ENCODE measurements at places on chromosomes 5 and 9.

- no peak for DNase-seq
Observed at GRCh38 chr5:65938256-65938655, 11.9 kb downstream of the ERBIN start.

- no peak for DNase-seq
Observed at GRCh38 chr5:96214442-96215197, 218.4 kb downstream of the PCSK1 start.

- no peak for DNase-seq
Observed at GRCh38 chr9:134566196-134566847, 75.3 kb upstream of the COL5A1 start.

DNA sequence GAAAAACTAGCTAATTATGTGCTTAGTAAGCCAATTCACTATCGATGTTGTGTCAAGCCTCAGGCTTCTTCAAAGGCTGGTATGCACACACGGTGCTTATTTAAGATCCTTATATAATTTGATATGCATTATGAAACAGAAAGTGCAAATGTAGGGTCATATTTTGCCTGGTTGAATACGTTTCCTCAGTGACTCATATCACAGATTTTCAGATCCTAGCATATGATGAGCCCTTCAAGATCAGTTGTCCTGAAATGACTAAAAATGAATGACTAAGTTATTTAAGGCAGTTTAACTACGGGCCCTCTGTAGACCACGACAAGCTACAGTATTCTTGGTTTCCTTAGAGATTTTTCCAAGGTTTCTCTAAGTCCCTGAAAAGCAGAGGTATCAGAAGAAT is 778.3 kb downstream of the PRELID2 start:
- DNase-seq, result no peak

DNA sequence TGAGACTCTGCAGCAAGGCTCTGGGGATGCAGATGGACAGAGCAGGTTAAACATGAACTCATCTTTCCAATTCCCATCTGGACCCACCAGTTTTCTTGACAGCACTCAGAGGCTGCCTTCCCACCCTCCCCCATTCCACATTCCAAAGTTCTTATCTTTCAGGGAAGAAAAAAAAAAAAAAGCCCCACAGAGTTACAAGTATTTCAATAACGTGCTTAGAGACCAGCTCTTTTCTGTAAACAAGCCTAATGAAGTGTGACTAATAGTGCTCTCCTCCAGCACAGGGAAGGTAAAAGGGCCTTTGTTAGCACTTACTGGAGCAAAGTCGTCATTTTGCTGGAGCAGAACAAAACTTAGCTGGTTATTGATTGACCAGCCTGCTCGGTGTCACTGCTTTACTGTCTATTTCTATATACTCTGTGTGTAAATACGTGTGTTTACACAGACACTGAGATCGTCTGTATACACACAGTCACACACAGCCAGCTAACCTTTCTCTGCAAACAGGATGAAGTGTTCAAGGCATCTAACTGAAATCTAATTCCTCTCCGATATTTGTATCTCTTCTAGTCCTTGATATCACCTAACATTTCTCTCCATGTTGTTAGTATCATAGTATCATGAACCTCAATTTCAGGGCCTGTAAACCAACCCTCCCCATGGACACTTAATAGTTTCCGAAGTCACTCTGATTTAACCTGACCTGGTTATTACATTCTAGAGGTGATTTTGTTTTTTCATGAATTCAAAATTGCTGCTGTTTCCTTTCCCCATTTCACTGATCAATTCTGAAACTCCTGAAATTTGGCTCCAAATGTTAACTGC is 84.9 kb downstream of the ZNF608 start:
- no peak for DNase-seq

DNA sequence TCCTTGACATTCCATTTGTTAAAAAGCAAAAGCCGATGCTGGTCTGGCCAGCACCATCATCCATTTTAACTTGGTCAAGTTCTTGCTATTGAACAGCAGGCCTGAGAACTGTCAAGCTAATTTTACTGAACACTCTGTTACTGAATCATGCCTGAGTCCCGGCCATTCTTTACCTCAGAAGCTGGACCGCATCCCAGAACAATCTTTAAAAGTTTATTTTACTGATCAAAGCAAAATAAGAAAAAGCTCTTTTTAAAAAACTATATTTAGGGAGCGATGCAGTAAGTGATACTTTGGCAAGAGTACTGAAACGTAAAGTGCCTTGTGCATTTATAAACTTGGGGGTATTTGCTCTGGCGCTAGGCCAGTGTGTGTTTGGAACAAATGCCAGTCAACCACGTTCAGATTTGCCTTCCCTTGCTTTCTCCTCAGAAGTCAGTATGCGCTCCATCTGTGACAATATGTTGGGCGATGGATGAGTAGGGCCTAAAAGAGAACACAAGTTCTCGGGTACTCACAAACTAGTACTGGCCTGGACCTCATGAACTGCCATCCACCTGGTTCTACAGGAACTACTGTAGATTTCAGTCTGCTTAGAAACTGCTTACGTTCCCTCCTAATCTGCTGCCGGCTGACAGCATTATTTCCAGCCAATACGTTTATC is 161.9 kb downstream of the MAPKAP1 start:
- no peak for DNase-seq

DNA sequence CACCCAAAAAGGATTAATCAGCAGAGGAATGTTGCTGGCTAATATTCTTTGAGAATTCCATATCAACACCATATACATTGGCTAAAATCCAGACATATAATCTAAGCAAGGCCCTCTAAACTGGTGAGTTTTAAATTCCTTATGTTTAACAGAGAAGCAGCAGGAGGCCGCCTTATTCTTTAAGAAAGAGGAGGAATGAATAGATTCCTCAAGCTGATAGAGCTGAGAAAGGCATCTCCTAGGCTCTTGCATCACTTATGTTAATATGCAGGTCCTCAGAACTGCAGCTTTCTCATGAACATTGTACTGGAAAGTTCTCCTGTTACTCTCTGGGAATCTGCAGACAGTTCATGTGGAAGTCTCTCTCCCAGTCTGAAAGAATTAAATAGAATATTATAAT is 20.1 kb upstream of the SMARCA2 start:
- no peak for DNase-seq

GRCh38 chr5:156824800-156825199 is 25.3 kb upstream of the PPP1R2B start:
- no peak for DNase-seq

DNA sequence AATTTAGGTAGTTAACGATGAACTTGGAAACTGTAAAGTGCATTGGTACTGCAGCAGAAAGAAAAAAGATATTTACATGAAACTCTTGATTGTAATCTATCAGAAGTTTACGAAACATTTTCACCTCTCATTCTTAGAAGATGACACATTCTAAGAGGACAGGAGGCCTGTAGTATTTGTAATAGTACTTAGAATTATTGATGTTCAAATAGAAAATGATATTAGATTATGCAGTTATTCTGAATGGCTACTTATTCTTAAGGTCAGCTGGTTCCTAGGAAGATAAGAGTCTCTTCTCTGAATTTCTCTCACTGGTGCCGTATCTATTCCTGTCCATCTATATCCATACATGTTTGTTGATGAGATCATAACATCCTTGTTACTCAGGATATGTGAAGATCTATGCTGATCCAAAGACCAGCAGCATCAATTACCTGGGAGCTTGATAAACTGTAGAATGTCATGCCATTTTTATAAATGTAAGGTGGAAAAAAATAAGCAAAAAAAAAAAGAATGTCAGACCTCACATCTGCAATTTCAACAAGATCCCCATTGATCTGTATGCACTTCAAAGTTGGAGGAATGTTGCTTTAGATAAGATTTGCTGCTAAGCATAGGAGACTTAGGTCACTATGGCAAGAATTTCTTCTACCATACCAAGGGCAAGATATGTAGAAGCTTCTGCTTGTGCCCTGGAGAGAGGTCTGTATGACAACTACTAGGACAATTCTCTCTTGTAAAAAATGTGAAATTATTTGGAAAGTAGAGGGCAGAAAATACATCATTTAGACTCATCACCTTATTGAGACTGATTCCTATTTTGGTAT is 42.4 kb upstream of the RICTOR start:
- DNase-seq, result no peak

DNA sequence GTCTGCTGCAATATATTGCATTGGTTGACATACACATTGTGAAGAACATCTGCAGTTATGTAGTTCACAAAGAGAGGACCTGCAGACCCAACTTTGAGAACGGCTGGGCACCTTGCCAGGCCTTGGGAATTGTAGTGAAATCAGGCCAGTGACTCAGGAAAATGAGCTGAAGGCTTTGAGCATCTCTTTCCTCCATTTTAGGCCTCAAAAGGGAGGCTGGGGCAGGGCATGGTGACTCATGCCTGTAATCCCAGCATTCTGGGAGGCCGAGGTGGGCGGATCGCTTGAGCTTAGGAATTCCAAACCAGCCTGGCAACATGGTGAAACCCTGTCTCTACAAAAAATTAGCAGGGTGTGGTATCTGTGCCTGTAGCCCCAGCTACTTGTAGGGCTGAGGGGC is 1.4 kb upstream of the IPPK start:
- DNase-seq, result no peak

Data from CD4-positive, alpha-beta memory T cell (primary cell).